ENCODE measurements at places on chromosomes 12 and 14.

- DNase-seq, result no peak
These were observed 43.1 kb upstream of the KRR1 start for GRCh38 chr12:75554556-75554880.

- no peak for DNase-seq
These were observed 13.8 kb downstream of the RCOR1 start for GRCh38 chr14:102606296-102606695.

DNA sequence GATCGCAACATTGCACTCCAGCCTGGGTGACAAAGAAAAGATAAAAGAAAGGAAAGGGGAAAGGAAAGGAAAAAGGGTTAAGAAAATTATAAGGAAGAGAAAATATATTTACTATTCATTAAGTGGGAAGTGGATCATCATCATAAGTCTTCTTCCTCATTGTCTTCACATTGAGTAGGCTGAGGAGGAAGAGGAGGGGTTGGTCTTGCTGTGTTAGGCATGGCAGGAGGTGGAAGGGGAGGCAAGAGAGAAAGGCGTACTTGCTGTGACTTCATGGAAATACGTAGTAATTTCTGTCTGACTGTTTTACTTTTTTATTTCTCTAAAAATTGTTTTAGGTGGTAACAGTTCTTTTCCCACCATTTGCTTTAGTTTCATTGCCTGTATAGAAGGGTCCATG, 26.2 kb downstream of the FAM177A1 start:
- DNase-seq, result no peak

- no peak for DNase-seq
These were observed 688 bp upstream of the NECAP1 start for GRCh38 chr12:8081251-8081920.

DNA sequence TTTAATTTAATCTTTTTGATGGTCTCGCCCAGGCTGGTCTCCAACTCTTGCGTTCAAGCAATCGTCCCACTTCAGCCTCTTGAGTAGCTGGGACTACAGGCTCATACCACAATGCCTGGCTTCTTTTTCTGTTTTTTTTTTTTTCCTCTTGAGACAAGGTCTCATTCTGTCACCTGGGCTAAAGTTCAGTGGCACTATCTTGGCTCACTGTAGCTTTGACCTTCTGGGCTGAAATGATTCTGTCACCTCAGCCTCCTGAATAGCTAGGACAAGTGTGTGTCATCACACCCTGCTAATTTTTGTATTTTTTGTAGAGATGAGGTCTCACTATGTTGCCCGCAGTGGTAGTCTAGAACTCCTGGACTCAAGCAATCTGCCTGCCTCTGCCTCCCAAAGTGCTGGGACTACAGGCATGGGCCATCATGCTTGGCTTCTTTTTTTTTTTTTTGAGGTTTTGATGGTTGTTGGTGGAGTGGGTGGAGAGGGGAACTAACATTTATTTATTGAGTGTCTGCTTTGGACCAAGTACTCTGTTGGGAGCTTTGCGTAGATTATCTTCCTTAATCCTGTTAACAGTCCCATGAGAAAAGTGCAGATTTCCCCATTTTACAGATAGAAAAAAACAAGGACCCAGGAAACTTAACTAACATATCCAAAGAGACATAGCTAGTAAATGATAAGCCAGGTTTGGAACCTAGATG, 102.0 kb downstream of the DIP2B start:
- no peak for DNase-seq

DNA sequence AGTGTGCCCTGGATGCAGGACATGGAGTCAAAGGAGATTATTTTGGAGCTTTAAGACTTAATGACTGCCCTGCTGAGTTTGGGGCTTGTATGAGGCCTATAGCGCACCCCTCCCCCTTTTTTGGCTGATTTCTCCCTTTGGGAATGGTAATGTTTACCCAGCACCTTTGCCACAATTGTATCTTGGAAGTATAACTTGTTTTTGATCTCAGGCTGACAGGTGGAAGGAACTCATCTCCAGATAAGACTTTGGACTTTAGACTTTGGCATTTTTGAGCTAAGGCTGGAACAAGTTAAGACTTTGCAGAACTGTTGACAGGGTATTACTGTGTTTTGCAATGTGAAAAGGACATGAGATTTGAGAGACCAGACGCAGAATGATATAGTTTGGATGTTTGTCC, 110.5 kb downstream of the DERA start:
- DNase-seq, result no peak

- no peak for DNase-seq
These were observed 292.4 kb upstream of the SEL1L start for GRCh38 chr14:81826081-81826480.

GRCh38 chr12:4587108-4587507, 25.1 kb downstream of the DYRK4 start:
- peak; percentile 82 for DNase-seq

GRCh38 chr12:19410629-19411185, 28.6 kb upstream of the AEBP2 start:
- DNase-seq, result no peak

- peak; percentile 92 for DNase-seq
These were observed 84.3 kb upstream of the DIO3 start for GRCh38 chr14:101476916-101477553.

DNA sequence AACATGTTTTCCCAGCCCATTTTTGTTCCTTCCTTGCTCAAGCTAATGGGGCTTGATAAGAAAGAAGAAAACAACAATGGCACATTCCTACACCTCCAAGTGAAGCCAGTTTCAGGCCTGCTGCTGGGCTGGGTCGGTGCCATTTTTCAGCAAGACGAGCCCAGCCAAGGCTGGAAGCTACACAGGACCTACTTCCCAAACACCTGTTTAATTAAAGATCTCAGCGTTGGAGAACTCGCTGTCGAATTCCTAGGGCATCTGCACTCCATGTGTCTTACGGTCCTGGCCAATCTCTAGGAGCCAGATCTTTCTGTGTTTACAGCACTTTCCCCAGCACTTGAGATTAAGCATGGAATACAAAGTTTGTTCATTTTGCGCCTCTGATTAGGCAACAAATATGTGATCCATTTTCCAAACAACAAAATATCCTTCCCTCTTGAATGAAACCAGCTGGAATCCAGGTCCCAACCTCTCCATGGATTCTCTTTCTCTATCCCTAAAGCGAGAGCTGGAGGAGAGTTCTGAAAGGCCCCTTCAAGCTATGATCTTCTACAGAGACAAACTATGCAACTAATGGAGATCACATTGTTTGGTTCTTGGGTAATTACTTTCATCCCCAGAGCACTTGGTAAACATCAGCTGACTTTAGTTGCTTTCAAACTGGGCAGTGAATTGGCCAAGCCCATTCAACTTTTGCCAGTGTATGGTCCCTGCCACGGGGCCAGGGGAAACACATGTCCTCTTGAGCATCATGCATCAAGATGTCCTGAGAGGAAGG, 34.3 kb upstream of the TC2N start:
- DNase-seq, result no peak

GRCh38 chr12:125185740-125186470, 120.7 kb downstream of the AACS start:
- peak; percentile 96 for DNase-seq

DNA sequence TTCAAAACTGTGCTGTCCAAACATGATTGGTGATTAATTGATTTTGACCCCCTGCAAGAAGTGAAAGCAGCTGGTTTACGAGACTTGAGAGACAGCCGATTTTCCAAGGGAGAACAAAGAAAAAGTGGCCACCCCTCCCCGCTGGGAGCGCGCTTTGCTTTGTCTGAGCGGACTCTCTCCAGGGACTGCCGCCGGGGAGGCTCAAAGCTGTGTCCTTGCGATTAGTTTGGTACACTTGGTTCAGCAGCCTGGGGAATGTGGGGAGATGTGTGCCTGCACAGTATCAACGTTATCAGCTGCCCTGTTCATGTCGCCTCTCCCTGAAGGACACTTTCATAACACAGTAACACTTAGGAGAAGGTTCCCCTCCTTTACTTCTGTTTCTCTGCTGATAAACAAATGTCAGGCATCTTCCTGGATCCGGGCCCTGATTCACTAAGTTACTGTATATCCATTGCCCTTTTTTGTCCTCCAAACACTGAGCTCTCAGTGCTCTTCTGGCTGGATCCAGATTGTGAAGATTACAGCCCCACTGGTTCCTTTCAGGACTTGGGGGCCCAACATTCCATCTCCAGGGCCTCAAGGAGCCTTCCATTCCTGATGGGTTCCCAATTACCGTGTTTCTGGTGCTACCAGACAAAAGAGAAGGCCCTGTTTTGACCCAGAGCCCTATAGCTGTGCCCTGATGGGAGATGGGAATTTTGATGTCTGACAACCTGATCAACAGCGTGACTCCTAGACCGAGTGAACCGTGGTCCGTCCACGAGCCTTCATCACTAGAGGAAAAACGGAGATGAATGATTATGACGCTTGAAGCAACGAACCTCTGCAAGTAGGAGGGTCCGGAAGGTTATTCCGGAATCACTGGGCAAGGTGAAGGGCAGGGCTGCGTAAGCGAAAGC, 31.7 kb upstream of the TUBA1C start:
- peak; percentile 71 for DNase-seq

- DNase-seq, result no peak
These were observed 10.6 kb upstream of the TBPL2 start for GRCh38 chr14:55450987-55451386.

- no peak for DNase-seq
These were observed 96.1 kb downstream of the IPO8 start for GRCh38 chr12:30599608-30600007.

- no peak for DNase-seq
These were observed 8.5 kb downstream of the CDCA4 start for GRCh38 chr14:105012171-105012985.

GRCh38 chr12:71201136-71201679, 43.4 kb upstream of the TSPAN8 start:
- no peak for DNase-seq

DNA sequence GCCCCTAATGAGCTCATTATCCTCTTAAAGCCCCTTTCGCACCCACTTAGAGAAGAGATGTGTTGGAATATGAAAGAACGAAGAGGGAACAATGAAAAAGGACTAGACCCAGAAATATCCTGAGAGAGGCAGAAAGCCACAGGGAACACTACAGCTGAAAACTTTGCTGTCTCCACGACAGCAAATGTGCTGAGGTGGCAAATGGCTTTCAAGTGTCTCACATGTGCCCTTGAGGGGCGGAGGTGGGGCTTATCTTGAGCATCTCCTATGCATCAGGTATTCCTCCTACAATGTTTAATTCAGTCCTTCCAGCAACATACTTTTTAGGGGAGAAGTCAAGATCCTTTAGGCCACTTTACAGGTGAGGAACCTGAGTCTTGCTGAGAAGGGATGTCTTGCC, 62.9 kb downstream of the WSCD2 start:
- no peak for DNase-seq

DNA sequence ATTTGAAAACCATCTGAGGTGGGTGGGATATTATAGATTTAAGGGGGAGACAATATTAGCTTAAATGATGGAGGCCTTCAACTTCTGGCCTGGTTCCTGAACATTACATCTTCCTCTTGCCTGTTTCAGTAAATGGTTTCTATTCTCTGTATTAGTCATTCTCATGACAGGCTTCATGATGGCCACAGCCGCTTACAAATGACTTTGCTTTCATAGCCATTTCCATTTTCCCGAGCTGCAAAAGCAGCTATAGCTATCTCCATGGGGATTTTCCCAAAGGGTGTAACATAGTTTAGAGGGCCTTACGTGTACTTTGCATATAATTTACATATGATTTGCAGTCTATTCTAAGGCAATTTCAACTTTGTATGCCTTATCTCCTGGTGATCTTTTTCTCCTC, 121.8 kb downstream of the NRXN3 start:
- no peak for DNase-seq

DNA sequence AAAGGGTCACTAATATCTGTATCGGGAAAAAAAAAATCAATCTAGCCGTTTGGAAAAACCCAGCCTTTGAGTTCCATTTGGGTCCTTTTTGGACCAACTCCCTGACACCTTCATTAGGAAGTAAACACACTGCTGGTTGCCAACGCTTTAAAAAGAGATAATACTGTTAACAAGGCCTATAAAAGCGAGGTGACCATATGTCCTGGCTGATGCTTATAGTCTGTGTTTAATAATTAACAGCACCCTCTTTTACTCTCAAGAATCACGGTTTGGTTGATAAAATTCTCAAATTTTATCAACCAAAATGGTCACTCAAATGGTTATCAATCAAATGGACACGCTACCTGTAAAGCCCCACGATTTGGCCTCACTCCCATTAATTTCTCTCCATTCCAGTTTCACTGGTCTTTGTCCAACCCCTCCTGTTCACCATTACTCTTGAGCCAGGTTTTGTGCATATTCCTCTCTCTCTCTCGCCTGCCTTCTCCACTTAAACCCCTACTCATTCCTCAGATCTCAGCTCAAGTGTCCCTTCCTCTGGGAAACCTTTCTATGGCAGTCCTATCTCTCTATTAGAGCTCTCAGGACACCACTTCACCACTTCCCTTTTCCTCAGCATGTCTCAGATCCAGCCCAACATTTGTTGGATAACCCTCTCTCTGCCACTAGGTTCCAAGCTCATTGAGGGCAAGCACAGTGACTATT, 9.5 kb downstream of the BTG1 start:
- no peak for DNase-seq

DNA sequence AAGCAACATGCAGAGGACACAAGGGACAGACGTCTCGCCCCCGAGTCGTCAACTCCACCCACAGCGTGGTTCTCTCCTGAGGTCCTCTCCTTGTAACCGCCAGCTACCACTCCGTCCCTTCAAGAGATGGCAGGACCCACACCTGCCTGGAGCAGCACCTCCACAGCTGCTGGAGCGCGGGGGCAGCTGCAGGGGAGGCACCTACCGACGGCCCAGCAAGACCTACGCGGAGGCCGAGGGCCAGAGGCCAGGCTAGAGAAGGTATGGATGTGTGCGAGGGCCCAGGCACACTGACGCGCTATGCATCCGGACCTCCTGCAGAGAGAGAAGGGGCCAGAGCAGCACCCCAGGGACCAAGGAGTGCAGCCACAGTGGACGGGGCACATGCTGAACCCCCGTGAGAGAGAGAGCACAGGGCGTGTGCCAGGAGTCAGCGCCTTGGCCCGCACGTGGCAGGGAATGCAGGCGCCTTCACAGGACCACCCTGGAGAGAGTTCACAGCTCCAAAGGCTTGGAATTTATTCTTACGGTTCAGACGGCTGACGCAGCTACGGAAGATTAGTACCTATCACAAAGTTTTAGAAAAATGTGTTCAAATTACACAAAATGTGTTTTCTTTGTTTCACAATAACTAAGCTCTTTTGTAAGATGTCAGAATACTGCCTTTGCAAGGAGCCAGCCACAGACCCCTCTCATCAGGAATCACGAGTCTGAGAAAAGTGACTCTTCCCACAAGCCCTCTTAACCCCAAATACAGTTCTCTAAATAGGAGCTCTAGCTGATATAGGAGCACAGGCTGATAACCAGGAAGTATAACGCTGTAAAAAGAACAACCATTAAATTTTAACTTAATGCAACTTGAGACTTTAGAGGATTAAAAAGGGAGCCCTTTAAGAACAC, 36.8 kb downstream of the CDC42BPB start:
- DNase-seq, result no peak

DNA sequence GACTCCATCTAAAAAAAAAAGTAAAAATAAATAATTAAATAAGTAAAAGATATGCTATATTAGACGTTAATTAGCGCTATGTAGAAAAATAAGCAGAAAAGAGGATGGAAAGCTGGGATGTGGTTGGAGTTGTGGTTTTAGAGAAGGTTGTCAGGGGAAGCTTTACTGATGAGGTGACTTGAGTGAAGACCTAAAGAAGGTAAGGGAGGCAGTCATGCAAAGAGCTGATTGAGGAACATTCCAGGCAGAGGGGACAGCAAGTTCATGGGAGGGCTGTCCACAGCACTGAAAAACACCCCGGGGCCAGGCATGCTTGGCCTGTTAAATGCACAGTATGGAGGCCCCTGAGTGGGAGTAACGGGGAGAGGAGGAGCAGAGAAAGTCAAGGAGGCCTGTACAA, 15.7 kb downstream of the SMAGP start:
- DNase-seq, result no peak
